ENCODE measurements at places on chromosomes 1 and 21. TPM values are rescaled to one million over a fixed set of nuclear protein-coding genes. Genes with fewer than 3 reads are reported as not detected.

KRTAP19-2 gene
- total RNA-seq = not detected

S100A14 gene
- not detected for total RNA-seq

ROR1 gene
- total RNA-seq = 35.4 TPM

SIKE1 gene
- 30.7 TPM for total RNA-seq

AGTRAP gene
- 48.4 TPM for total RNA-seq

MEX3A gene
- total RNA-seq = 0.18 TPM

LIN28A gene
- total RNA-seq = not detected

AMIGO1 gene
- 0.36 TPM for total RNA-seq

AGO1 gene
- 16.2 TPM for total RNA-seq

AMY1A gene
- not detected for total RNA-seq

DNM3 gene
- 0.16 TPM for total RNA-seq

SLC16A4 gene
- total RNA-seq = 10.4 TPM

IGSF9 gene
- total RNA-seq = not detected

LENEP gene
- not detected for total RNA-seq

VANGL2 gene
- total RNA-seq = 0.49 TPM

SYCP1 gene
- total RNA-seq = not detected

VWA5B1 gene
- total RNA-seq = not detected

CFAP141 gene
- not detected for total RNA-seq

ESRRG gene
- not detected for total RNA-seq

DPT gene
- total RNA-seq = 1.6 TPM

CYP4A11 gene
- total RNA-seq = 0.18 TPM

OR2T35 gene
- total RNA-seq = not detected

CFHR4 gene
- total RNA-seq = not detected

SMCP gene
- not detected for total RNA-seq

Measured in cardiac atrium fibroblast (primary cell).